ENCODE measurements at places on chromosomes 7 and 10.

- no peak for DNase-seq
Observed at GRCh38 chr7:138243836-138244235, 167.6 kb downstream of the AKR1D1 start.

DNA sequence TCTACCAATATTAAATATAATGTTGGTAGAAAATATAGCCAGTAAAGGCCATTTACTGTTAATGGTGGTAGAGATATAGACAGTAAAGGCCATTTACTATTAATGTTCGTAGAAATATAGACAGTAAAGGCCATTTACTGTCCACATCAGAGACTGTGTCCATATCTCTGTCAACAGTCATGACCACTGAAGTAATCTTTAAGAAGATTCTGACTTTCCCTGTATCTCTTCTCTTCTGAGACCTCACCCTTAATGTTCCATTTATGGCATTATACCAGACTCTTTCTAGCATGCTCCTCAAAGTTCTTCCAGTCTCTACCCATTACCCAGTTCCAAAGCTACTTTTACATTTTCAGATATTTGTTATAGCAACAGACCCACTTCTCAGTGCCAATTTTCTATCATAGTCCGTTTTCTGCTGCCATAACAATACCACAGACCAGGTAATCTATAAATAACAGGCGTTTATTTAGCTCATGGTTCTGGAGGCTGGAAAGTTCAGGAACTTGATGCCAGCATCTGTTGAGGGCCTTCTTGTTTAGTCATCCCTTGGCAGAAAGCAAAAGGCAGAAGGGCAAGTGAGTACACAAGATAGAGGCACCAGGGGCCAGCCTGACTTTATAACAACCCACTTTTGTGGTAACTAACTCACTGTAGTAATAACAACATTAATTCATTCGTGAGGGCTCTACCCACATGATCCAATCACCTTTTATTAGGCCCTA lies 7.9 kb upstream of the NUDCD3 start:
- DNase-seq, result no peak

GRCh38 chr10:106615081-106615480 lies 549.4 kb downstream of the SORCS1 start:
- DNase-seq, result no peak

- DNase-seq, result no peak
Observed at GRCh38 chr10:100970914-100971811, 1.9 kb downstream of the SEMA4G start.

- no peak for DNase-seq
Observed at GRCh38 chr10:119455609-119456434, 86.7 kb downstream of the RGS10 start.

DNA sequence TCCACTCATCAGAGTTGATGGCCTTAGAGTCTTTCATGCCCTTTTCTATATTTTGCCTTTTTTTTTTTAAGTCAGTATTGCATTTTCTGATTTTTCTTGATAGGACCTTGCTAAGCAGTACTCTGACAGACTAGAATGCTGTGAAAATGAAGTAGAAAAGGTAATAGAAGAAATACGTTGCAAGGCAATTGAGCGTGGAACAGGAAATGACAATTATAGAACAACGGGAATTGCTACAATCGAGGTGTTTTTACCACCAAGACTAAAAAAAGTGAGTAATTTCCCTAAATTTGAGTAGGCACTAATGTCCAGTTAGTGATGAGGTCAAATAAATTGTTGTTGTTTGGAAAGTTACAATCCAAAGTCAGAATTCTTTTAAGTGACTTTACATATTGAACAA lies 7.4 kb downstream of the NUB1 start:
- DNase-seq, result no peak

- DNase-seq, result no peak
Observed at GRCh38 chr10:50416181-50416824, 165.0 kb upstream of the ASAH2 start.

- DNase-seq, result no peak
Observed at GRCh38 chr7:77570330-77571011, 33.4 kb downstream of the PTPN12 start.

DNA sequence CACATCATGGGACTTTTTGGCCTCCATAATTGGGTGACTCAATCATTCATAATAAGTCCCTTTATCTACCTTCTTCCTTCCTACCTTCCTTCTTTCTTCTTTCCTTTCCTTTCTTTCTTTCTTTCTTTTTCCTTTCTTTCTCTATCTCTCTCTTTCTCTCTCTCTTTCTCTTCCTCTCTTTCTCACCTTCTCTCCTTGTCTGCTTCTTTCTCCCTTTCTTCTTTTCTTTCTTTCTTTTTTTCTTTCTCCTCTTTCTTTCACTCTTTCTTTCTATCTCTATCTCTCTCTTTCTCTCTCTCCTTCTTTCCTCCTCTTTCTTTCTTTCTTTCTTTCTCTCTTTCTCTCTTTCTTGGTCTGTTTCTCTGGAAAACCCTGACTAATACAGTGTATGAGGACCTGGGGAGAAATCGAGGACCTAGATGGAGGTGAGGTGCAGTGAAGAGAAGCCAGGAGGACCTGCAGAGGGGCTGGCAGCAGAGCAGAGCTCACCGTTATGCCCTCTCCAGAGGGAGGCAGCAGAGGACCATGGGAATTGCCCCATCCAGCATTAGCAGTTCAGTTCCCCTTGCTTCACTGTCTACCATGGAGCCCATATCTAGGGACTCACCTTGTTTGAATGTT lies 52.7 kb upstream of the BTRC start:
- DNase-seq, result peak; percentile 36

DNA sequence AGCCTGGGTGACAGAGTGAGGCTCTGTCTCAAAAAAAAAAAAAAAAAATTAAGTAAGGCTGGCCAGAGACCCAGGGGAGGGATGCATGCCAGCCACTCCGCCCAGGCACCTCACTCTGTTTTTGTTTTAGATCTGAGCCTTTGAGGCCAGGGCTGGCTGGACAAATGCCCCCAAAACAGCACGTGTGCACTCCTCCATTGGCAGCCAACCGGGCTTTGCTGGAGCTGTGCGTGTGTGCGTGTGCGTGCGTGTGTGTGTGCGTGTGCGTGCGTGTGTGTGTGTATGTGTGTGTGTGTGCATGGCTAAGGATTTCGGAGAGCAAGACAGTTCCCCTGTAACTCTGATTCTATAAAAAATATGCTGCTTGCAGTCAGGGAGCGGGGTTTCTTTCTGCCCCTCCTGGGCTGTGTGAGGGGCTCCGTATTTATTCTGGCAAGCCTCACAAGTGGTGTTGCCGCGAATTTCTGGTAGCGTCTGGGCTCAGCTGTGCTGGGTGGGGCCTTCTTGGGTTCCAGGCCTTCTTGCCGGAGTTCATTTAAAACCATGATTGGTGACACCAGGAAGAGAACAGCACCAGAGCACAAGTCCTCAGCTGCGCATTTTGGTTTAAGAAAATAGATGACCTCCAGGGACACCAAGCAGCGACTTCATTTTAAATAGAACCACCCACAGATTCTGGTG lies 28.1 kb upstream of the UNCX start:
- no peak for DNase-seq

DNA sequence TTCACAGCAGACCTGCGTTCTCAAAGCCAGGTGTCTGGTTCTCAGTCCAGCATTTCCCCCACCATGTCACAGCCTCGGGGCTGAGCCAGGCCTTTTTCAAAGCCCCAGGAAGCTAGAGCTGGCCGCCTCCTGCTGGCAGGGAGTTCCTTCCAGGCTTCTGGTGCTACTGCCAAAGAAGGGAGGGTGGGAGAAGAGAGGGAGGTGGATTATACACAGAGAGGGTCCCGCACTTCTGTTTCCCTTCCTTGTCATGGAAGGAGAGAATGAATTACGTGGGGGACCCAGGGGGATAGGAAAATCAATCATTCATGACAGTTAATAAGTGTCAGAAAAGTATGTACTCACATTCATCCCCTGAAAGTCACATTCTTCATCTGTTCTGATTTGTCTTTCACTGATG lies 600 bp upstream of the LGI1 start:
- no peak for DNase-seq

GRCh38 chr7:36621396-36621795 lies 102.9 kb downstream of the AOAH start:
- no peak for DNase-seq

- DNase-seq, result no peak
Observed at GRCh38 chr7:116261904-116262303, 51.6 kb downstream of the TES start.

- DNase-seq, result peak; percentile 5
Observed at GRCh38 chr10:83917537-83918506, 221.5 kb upstream of the GHITM start.

DNA sequence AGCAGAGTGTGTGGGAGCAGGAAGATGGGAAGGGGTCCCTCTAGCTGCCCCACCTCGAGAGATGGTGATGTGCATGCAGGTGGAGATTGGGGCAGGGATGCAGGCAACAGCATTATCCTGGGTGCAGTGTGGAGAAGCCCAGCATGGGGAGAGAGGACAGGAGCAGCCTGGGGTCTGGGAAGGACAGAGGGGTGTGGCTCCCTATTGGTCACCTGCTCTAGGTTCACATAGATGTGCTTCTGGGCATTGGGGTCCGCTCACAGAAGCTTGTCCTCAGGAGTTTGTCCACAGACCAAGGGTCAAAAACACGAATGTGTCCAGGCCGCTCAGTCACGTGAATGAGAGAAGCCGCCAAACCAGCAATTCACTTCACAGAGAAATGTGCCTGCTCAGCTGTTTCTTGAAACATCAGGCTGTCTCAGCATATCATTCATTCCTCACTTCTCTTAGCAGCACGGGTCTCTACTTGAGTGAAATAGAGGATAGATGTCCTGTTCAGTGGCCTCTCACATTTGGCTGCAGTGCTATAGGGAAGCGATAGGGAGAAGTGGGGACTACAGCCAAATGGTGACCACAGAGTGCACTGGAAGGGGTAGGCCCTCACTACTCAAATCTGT lies 11.5 kb upstream of the SLC29A3 start:
- DNase-seq, result no peak

DNA sequence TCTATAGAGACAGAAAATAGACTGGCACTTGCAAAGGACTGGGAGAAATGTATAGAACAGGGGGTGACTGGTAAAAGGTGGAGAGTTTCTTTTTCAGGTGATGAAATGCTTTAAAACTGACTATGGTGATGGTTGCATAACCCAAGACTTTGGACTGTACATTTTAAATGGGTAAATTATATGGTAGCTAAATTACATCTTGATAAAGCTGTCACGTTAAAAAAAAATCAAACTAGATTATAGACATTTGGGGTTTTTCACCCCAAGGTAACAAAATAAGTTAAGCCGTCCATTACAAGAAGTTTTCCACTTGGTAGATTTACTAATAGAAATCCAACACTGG lies 24.0 kb downstream of the TMEM209 start:
- no peak for DNase-seq

DNA sequence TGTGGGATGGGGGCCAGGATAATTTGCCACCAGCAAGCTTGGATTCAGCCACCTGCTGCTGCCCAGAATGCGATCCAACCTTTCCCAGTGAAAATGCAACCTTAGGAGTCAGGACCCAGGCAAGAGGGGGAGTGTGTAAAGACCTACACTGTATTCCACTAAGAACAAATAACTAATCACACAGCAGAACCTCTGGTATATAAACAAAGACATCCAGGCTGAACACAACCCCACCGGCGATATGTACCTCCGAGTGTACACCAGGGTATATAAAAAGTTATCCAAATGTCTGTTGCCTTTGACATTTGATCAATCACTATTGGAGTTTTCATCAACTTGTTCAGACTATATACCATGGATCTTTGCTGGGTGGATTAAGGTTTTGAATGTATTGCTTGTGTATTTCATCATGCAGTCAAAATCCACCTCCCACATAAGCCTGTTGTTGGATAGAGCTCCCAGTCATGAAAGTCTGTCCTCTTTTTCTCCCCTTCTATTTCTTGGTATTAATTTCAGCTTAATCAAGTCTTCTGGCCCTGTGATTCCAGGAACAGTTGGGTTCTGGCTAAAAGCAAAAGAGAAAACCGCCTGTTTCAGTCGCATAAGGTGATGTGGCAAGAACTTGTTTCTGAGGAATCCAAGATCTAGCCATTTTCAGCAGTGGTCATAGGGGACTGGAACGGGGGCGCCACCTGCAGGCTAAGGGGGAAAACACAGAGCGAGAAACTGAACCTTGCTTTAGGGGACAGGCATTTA lies 290.7 kb downstream of the CCDC3 start:
- peak; percentile 68 for DNase-seq

DNA sequence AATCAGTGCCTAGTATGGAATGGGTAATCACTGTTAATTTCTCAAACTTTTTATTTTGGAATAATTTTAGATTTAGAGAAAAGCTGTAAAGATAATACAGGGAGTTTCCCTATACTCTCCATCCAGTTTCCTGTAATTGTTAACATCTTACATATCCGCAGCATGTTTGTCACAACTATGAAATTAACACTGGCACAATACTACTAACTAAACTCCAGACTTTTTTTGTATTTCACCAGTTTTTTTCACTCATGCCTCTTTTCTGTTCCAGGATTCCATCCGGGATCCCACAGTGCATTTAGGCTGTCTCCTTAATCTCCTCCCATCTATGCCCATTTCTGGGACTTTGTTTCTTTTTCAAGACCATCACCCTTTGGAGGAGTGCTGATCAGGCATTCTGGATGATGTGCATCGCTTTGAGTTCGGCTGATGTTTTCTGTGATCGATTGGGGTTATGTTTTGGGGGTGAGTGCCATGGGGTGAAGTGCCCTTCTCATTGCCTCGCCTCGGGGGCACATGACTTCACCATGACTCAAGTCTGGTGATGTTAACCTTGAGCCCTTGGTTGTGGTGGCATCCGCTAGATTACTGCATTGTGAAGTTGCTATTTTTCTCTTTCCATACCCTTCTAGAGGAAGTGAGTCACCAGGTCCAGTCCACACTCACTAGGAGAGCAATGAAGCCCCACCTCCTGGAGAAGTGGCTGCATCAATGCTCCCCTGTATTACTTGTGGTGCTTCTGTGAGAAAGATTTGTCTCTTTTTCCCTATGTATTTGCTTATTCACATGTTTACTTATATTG lies 43.9 kb upstream of the GRB10 start:
- no peak for DNase-seq

GRCh38 chr10:29588629-29589421 lies 45.9 kb downstream of the SVIL start:
- no peak for DNase-seq

GRCh38 chr7:8436965-8437364 lies 3.6 kb downstream of the NXPH1 start:
- DNase-seq, result peak; percentile 64

DNA sequence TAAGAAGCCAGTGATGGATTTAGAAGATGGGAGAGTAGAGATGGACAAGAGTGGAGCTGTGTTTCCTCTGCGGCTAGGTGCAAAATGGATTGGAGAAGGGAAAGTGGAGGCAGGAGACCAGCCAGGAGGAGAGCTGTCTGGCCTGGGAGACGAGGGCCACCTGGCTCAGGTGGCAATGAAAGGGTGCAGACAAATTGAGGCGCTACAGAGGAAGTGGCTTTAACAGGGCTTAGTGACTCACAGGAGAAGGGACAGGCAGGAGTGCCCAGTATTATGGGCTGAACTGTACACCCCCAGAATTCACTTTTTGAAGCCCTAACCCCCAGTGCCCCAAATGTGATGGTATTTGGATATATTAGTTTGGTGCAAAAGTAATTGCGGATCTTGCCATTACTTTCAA lies 65.6 kb upstream of the DUSP5 start:
- DNase-seq, result no peak

DNA sequence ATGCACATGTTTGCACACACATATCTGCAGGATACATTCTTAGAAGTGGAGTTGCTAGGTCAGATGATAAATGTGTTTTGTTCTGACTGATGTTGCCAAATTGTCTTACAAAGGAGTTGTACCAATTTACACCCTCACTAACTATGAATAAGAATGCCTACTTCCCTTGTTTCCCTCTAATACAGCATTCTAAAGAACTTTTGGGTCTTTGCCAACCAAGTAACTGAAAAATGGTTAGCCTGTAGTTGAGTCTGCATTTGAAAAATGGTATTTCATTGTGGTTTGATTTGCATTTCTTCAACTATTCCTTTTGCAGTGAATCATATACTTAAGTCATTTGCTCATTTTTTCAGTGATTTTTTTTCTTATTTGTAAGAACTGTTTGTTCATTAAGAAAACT lies 48.4 kb downstream of the TMEM26 start:
- DNase-seq, result no peak

All from NCI-H1092 treated with DMSO at 0.1 percent for 48 hours (cell line).